Natural killer cell (primary cell): ENCODE measurements at places on chromosomes 6 and 20. TPM values are rescaled to one million over a fixed set of nuclear protein-coding genes. Genes with fewer than 3 reads are reported as not detected.

DNA sequence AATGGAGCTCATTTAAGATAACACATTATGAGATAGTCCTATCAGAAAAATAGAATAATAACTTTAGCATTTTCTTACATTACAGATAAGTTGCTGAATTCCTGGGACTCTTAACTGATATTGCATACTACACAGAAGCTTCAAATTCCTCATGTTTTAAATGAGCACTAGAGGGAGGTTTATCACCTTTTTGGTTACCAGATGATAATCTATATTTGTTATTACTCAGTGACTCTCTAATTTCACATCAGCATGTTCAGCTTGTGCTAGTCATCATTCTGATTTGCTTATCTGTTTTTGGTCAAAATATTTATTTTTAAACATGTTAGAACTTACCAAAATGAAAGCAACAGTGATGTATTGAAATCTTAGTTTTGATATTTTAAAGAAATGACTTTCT, 20.5 kb upstream of the GJA10 start:
- peaks cover 30% of the 10 kb centered on the region for H3K36me3 ChIP-seq
- H3K4me1 ChIP-seq: no peaks in the 10 kb centered on the region

GRCh38 chr20:10076126-10077080, 41.6 kb downstream of the ANKEF1 start:
- no peaks in the 10 kb centered on the region for H3K4me1 ChIP-seq
- no peak overlapping the region for H3K4me3 ChIP-seq
- H3K36me3 ChIP-seq: no peaks in the 10 kb centered on the region
- H3K27me3 ChIP-seq: no peaks in the 10 kb centered on the region
- no peak for DNase-seq
- no peak overlapping the region for H3K27ac ChIP-seq

- no peaks in the 10 kb centered on the region for H3K36me3 ChIP-seq
- H3K27ac ChIP-seq: no peak overlapping the region
- H3K27me3 ChIP-seq: no peaks in the 10 kb centered on the region
- no peak for DNase-seq
- no peaks in the 10 kb centered on the region for H3K4me1 ChIP-seq
Observed at GRCh38 chr6:88376768-88377387, 210.7 kb upstream of the CNR1 start.

- no peaks in the 10 kb centered on the region for H3K36me3 ChIP-seq
- H3K4me1 ChIP-seq: no peaks in the 10 kb centered on the region
- H3K27me3 ChIP-seq: no peaks in the 10 kb centered on the region
- H3K27ac ChIP-seq: no peak overlapping the region
- DNase-seq: no peak
- no peak overlapping the region for H3K4me3 ChIP-seq
Observed at GRCh38 chr6:108752733-108753590, 95.3 kb upstream of the ARMC2 start.

Gene BTN1A1
- total RNA-seq: not detected

- no peak overlapping the region for H3K4me3 ChIP-seq
- H3K27ac ChIP-seq: no peak overlapping the region
- no peaks in the 10 kb centered on the region for H3K36me3 ChIP-seq
- no peaks in the 10 kb centered on the region for H3K27me3 ChIP-seq
- H3K4me1 ChIP-seq: peaks cover 12% of the 10 kb centered on the region
- no peak for DNase-seq
Observed at GRCh38 chr6:170096191-170096802, 194.6 kb downstream of the DLL1 start.

GRCh38 chr20:63253438-63254231, 628 bp downstream of the NKAIN4 start:
- H3K4me3 ChIP-seq: no peak overlapping the region
- DNase-seq: peak; percentile 11
- H3K36me3 ChIP-seq: no peaks in the 10 kb centered on the region
- H3K4me1 ChIP-seq: peaks cover 4% of the 10 kb centered on the region
- H3K27ac ChIP-seq: no peak overlapping the region

DNA sequence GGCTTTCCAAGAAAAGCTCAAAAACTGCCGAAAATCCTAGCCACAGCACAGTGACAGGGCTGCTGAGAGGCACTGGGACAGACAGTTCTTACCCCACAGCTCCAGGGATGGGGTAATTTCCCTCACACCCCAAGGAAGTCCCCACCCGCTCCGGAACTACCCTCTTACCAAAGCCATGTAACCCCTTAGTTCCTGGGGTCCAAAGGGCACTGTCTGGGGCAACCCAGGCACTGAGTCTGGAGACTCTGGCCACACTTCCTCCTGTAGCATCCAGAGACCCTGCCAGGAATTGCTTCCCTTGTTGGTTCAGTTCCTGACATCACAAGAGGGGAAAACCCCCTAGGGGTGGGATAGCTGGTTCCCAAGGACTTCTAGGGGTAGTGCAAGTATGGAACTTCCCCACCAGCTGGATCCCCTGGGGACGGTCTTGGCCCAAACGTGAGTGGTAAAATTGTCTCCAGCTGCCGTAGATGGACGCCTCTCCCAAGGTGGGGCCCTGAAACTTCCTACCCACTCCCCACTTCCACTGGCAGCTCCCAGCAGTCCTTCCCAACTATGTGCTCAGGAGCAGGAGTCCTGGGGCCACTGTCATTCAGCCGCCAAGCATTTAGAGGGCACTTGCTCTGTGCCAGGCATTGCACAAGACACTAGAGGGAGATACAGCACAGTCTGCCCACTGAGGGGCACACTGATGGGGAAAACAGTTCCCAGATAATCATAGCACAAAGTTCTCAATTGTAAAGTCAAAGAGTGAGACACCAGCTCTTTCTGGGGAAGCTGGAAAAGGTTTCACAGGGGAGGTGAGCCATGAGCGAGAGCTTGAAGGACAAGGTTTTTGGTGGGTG, 17.2 kb upstream of the HCK start:
- peaks cover 14% of the 10 kb centered on the region for H3K4me1 ChIP-seq
- peaks cover 11% of the 10 kb centered on the region for H3K27me3 ChIP-seq
- H3K36me3 ChIP-seq: no peaks in the 10 kb centered on the region
- H3K4me3 ChIP-seq: no peak overlapping the region
- peak overlapping the region; percentile 15 for H3K27ac ChIP-seq

- DNase-seq: no peak
- H3K27me3 ChIP-seq: no peaks in the 10 kb centered on the region
- H3K4me3 ChIP-seq: no peak overlapping the region
- H3K36me3 ChIP-seq: no peaks in the 10 kb centered on the region
- H3K27ac ChIP-seq: no peak overlapping the region
Observed at GRCh38 chr6:168670401-168670985, 229.5 kb downstream of the SMOC2 start.

GRCh38 chr20:12358655-12359009, 440.9 kb downstream of the BTBD3 start:
- no peaks in the 10 kb centered on the region for H3K4me1 ChIP-seq
- no peak overlapping the region for H3K27ac ChIP-seq
- H3K36me3 ChIP-seq: no peaks in the 10 kb centered on the region
- H3K4me3 ChIP-seq: no peak overlapping the region
- no peaks in the 10 kb centered on the region for H3K27me3 ChIP-seq
- no peak for DNase-seq

- no peak overlapping the region for H3K27ac ChIP-seq
- H3K27me3 ChIP-seq: peaks cover 9% of the 10 kb centered on the region
- H3K4me1 ChIP-seq: peaks cover 11% of the 10 kb centered on the region
- DNase-seq: no peak
- H3K4me3 ChIP-seq: no peak overlapping the region
- H3K36me3 ChIP-seq: no peaks in the 10 kb centered on the region
Observed at GRCh38 chr20:25586877-25587276, 1.5 kb upstream of the NINL start.

Gene DACT2
- not detected for total RNA-seq

Gene RBPJL
- total RNA-seq: not detected

- H3K27me3 ChIP-seq: no peaks in the 10 kb centered on the region
- H3K36me3 ChIP-seq: no peaks in the 10 kb centered on the region
- no peak overlapping the region for H3K27ac ChIP-seq
- H3K4me3 ChIP-seq: no peak overlapping the region
- no peaks in the 10 kb centered on the region for H3K4me1 ChIP-seq
Observed at GRCh38 chr6:127634178-127634577, 57.2 kb downstream of the C6orf58 start.

- H3K4me3 ChIP-seq: no peak overlapping the region
- peaks cover 12% of the 10 kb centered on the region for H3K4me1 ChIP-seq
- no peaks in the 10 kb centered on the region for H3K36me3 ChIP-seq
- DNase-seq: no peak
Observed at GRCh38 chr6:37253486-37254007, 4.0 kb upstream of the TBC1D22B start.

GRCh38 chr6:111748231-111748647, 125.0 kb downstream of the FYN start:
- no peak for DNase-seq
- H3K27ac ChIP-seq: peak overlapping the region; percentile 86
- H3K4me3 ChIP-seq: no peak overlapping the region
- no peaks in the 10 kb centered on the region for H3K27me3 ChIP-seq
- peaks cover 66% of the 10 kb centered on the region for H3K4me1 ChIP-seq
